ENCODE measurements at places on chromosomes 7 and 10.
A peak's percentile ranks its signal among the peaks of the same experiment; 100 is the strongest.

DNA sequence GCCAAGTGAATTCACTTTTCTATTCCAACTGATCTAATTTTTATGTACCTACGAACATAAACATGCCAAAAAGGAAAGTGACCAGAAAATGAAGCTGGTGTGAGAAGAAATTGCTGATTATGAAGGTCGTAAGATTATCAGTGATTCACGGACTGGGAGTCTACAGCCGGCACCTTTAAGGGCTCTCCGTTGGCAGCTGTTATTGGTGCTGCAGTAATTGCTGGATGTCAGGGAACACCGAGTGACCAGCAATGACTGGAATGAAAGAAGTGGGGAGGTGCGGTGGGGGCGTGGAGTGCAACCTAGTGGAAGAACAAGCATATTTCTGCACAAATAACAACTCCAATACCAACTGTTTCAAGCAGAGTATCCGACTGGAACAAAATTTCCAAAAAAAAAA lies 109.8 kb upstream of the TARP start:
- no peak for DNase-seq

- DNase-seq, result no peak
Measured at GRCh38 chr10:36362257-36362656, 720.2 kb upstream of the FZD8 start.

GRCh38 chr10:125259651-125260050 lies 99.3 kb upstream of the CTBP2 start:
- DNase-seq, result no peak

GRCh38 chr7:95476904-95477594 lies 8.7 kb upstream of the ASB4 start:
- DNase-seq, result peak; percentile 54

- no peak for DNase-seq
Measured at GRCh38 chr7:106305732-106306131, 20.9 kb upstream of the NAMPT start.

- DNase-seq, result no peak
Measured at GRCh38 chr10:69415049-69415448, 1.7 kb downstream of the TACR2 start.

GRCh38 chr10:75276069-75276872 lies 40.5 kb upstream of the COMTD1 start:
- no peak for DNase-seq

All from CD14-positive monocyte (primary cell).